ENCODE measurements at places on chromosomes 2 and 18. TPM values are rescaled to one million over a fixed set of nuclear protein-coding genes. Genes with fewer than 3 reads are reported as not detected.
A peak's percentile ranks its signal among the peaks of the same experiment; 100 is the strongest.

The ACVR1 gene
- 36.3 TPM for total RNA-seq

The REG3A gene
- not detected for total RNA-seq

The APLF gene
- total RNA-seq, result 4.4 TPM

The POTEJ gene
- not detected for total RNA-seq

The IL1RL1 gene
- not detected for total RNA-seq

The CYP1B1 gene
- total RNA-seq, result 3.4 TPM

The ERICH2 gene
- total RNA-seq, result 2.1 TPM

The NRP2 gene
- total RNA-seq, result 89.0 TPM

The CDK15 gene
- 0.61 TPM for total RNA-seq

The ABCG8 gene
- total RNA-seq, result not detected

The SEPTIN10 gene
- total RNA-seq, result 75.2 TPM

The CCDC138 gene
- 12.0 TPM for total RNA-seq

The PDCL3 gene
- 24.9 TPM for total RNA-seq

The ACTG2 gene
- total RNA-seq, result not detected

DNA sequence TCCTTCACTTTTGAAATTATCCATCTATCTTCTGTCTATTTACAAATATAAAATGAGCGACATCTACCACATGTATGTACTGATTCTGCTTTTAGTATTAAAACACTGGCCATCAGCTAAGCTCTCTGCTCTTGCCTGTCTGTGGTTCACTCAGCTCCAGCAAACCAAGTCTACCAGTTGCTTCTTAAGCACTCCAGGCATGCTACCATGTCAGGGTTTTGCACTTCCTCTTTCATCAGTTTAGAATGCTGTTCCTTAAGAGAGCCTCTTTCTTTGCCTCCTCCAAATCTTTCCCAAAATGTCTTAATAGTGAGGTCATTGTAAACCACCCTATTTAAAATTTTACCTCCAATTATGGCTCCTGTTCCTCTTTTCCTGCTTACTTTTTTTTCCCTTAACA is 59.5 kb downstream of the SCN3A start:
- DNase-seq, result no peak

GRCh38 chr18:11752116-11752911 is 63.2 kb downstream of the GNAL start:
- DNase-seq, result peak; percentile 60

GRCh38 chr2:132438691-132439090 is 22.1 kb downstream of the GPR39 start:
- no peak for DNase-seq

GRCh38 chr2:191866675-191867506 is 20.0 kb upstream of the CAVIN2 start:
- DNase-seq, result no peak

DNA sequence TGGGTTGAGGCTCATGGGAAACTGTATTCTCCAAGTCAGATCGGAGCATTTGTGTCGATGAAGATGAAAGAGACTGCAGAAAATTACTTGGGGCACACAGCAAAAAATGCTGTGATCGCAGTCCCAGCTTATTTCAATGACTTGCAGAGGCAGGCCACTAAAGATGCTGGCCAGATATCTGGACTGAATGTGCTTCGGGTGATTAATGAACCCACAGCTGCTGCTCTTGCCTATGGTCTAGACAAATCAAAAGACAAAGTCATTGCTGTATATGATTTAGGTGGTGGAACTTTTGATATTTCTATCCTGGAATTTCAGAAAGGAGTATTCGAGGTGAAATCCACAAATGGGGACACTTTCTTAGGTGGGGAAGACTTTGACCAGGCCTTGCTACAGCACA is 336.6 kb downstream of the PAX3 start:
- DNase-seq, result no peak

GRCh38 chr2:221876016-221876415 is 303.9 kb upstream of the EPHA4 start:
- DNase-seq, result no peak

DNA sequence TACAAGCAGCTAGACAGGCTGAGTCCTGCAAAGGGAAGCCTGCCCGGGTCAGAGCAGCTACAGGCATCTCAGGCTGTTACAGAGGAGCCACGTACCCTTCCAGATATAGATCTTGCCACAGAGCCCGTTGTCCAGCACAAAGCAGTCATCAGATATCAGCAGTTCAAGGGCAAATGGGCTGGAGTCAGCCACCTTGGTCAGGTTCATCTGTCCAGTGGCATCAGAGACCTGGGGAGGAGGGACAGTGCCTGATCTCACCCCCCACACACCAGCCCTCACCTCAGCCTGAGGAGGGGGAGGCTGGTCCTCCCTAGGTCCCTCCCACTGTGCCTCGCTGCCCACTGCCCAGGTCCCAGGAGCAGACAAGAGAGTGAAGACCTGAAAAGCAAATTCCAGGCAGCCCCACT is 12.2 kb downstream of the CAPG start:
- DNase-seq, result no peak

GRCh38 chr18:49174478-49174877 is 223.7 kb upstream of the SMAD7 start:
- no peak for DNase-seq

DNA sequence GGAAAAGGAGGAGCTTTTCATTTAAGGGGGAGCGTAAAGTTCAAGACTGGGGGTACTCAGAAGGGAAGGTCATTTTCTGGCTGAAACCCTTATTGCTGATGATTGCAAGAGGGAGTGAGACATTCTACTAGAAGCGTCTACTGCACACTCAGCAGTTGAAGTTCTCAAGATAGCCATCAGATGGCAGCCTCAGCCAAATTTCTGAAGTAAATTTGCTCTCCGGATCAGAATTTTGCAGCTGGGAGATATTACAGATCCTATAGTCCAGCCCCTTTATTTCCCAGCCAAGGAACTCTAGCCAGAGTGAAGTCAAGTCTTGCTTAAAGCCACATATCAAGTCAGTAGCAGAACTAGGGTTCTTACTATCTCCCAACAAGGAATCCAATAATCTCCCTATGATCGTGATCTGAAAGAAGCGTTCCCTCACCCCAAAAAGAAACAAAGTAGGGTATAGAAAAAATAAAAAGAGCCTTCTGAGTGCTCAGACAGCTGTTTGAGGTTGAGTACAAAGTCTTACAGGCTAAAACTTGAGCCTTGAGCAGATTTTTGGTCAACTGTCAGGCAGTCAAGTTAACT is 24.0 kb downstream of the RAX start:
- peak; percentile 64 for DNase-seq

GRCh38 chr2:218168016-218168415 is 1.3 kb upstream of the CXCR1 start:
- no peak for DNase-seq

DNA sequence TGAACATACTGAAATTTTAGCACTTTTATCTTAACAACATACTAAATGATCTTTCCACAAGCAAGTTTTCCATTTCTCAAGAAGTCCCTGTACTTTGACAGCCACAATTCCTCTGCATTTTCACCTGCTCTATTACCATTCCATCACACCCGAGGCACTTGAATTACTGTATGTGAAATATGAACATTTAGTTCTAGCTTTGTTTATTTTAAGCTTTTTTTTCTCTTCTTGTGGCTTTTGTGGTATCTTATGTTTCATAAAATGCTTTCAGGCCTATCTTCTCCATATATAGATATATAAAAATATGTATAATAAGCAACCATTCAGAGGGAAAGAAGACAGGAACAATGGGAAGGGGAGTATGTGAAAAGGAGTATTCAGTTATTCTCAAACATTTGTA is 693.9 kb downstream of the SATB2 start:
- DNase-seq, result no peak

- no peak for DNase-seq
Measured at GRCh38 chr2:39304200-39304599, 60.4 kb upstream of the CDKL4 start.

- DNase-seq, result no peak
Measured at GRCh38 chr2:222284466-222284865, 14.3 kb downstream of the PAX3 start.

DNA sequence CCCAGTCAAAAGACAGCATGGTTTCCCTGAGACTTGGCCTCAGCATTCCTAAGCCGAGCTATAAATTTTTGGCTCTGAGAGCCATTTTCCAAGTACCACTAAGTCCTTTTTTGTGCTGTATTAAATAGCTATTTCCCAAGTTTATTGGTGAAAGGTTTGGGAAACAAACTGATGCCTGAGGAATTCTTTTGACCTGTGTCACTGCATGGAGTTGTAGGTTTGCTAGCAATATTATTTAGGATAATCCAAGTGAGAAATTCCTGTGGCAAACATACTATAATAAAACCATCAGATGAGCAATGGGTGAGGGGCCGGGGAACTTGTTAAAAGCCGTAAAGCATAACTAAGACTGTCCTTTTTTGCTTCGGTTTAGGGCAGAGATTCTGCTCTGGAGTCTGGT is 28.4 kb downstream of the ARHGAP28 start:
- no peak for DNase-seq

GRCh38 chr2:121165038-121165542 is 119.9 kb downstream of the TFCP2L1 start:
- DNase-seq, result no peak

DNA sequence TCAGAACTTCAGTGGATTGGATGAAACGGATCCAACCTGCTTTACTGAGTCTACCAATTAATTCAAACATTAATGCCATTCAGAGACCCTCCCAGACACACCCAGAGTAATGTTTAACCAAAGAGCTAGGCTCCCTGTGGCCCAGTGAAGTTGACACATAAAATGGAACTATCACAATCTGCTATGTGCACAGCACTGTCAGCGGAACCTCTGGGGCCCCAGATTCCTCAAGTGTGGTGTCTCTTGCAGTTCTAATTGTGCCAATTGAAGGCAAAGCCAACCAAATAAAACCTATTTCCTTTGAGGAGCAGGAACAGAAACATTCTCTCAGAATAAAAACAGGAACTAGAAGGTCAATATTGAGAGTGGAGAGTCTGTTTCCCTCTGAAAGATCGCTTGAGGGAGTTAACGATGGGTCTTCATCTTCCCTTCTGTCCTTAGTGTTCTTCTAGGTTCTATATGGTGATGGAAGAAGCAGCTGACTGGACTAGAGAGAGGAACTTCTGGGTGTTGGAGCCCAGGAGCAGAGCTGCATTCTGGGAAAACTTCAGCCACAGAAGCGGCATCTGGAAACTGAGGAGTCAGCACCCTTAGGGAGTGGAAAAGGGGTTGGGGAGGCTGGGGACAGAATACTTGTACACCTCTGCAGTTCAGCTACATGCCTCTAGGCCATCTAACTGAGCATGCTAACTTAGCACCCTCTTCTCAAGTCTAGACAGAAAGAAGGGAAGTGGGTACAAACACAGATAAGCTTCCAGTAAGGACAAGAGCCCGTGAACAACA is 174.4 kb upstream of the FBXO11 start:
- DNase-seq, result no peak

- no peak for DNase-seq
Measured at GRCh38 chr2:215454519-215455246, 18.8 kb upstream of the FN1 start.

DNA sequence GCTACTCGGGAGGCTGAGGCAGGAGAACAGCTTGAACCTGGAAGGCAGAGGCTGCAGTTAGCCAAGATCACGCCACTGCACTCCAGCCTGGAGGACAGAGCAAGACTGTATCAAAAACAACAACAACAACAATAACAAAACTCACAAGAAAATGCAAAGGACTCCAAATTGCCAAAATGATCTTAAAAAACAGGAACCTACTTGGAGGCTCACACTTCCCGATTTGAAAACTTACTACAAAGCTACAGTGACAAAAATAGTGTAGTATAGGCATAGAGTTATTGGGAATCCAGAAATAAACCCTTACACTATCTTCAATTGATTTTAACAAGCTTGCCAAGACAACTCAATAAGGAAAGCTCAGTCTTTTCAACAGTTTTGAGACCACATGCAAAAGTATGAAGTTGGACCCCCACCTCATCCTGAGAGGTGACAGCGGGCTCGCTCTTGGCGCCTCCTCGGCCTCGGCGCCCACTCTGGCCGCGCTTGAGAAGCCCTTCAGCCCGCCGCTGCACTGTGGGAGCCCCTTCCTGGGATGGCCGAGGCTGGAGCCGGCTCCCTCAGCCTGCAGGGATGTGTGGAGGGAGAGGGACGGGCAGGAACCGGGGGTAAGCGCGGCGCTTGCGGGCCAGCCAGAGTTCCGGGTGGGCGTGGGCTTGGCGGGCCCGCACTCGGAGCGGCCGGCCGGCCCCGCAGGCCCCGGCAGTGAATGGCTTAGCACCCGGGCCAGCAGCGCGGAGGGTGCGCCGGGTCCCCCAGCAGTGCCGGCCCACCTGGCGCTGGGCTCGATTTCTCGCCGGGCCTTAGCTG is 18.3 kb upstream of the ACVR2A start:
- DNase-seq, result no peak

- DNase-seq, result no peak
Measured at GRCh38 chr18:58103339-58103985, 59.4 kb downstream of the NEDD4L start.

DNA sequence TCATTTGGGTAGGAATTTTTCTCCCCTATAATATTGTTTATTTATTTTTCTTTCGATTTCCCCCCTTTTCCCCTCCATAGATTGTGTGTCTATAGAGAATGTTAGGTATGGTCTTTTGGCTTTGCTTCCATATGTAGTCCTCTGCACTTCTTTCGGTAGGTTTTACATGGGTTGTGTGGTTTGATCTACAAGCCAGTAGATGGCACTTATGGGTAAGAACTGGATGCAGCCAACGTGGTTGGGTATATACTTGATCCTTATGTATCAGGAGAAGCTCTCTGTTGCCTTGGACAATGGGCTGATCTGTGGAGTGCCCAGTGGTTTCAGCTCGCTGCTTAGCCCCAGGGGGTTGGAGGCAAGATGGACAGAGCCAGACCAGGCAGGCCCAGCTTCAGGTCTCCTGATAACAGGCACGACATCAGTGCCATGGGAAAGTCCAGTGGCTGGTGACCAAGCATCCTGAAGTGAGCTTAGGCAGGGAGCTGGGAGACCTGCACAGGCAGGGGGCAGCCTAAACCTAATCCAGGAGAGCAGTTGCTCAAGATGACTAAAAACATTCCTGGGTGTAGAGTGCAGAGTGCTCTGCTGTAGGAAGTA is 488.3 kb downstream of the CCDC85A start:
- DNase-seq, result no peak

GRCh38 chr2:168626647-168627046 is 170.6 kb downstream of the CERS6 start:
- DNase-seq, result no peak

DNA sequence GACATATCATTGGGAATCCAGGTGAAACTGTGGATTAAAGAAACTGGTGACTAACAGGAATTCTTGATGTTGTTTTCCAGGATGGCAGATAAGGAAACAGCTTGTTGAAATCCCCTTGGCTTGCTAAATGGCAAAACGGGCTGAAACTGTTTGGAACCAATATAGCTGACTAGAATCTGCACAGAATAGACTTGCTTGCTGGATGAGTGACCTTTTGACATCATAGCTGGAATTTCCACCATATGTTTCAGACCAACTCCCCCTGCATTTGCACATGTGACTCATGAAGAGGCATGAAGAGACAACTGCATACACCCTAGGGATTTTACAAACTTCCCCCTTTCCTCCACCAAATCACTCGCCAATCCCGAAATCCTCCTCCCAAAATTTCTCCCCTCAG is 87.7 kb upstream of the LYPD1 start:
- DNase-seq, result no peak

GRCh38 chr18:70132999-70133398 is 72.5 kb downstream of the RTTN start:
- DNase-seq, result no peak

Measured in glutamatergic neuron (in vitro differentiated cells).